Pericardium fibroblast (primary cell): ENCODE measurements at places on chromosomes 5 and 9. TPM values are rescaled to one million over a fixed set of nuclear protein-coding genes. Genes with fewer than 3 reads are reported as not detected.

NUDT2 gene
- 20.9 and 27.3 TPM in 2 replicates for total RNA-seq

CKMT2 gene
- total RNA-seq, result not detected in 2 replicates

FAM174A gene
- total RNA-seq, result 11.9 and 21.0 TPM in 2 replicates

SLC22A5 gene
- total RNA-seq, result 5.4 and 6.9 TPM in 2 replicates

LHX2 gene
- 0.34 and 0.70 TPM in 2 replicates for total RNA-seq

TMEM8B gene
- 5.8 and 6.0 TPM in 2 replicates for total RNA-seq

PANK3 gene
- 25.1 and 28.8 TPM in 2 replicates for total RNA-seq

SLCO6A1 gene
- total RNA-seq, result not detected in 2 replicates

BTNL8 gene
- 1.2 TPM in 1 of 2 replicates, not detected in the other for total RNA-seq

PCDHGA6 gene
- 3.7 and 4.3 TPM in 2 replicates for total RNA-seq
